HT-29 (cell line): ENCODE measurements at places on chromosomes 1 and 21. TPM values are rescaled to one million over a fixed set of nuclear protein-coding genes. Genes with fewer than 3 reads are reported as not detected.
A peak's percentile ranks its signal among the peaks of the same experiment; 100 is the strongest.

SVBP gene
- total RNA-seq: 17.1 and 19.7 TPM in 2 replicates

DNA sequence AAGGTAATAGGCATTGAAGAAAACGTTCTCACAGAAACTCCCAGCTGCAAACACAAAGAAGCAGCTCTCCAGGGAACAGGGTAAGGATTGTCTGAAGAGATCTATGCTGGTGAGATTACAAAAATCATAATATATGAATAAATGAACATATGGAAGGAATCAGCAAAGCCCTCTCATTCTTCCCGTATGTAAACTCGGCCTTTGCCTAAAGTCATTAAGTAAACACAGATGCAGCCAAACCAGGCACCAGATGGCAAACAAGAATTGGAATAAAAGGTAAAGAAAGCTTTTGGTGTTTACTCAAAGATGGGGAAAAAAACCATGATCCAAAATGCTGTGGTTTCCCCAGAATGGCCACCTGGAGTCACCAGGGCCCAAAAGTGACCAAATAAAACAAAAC lies 76.6 kb upstream of the HOOK1 start:
- DNase-seq: peak; percentile 34

TPM3 gene
- 308 and 315 TPM in 2 replicates for total RNA-seq

- no peak for DNase-seq
These were observed 3.0 kb upstream of the TUFT1 start for GRCh38 chr1:151537112-151537511.

DNA sequence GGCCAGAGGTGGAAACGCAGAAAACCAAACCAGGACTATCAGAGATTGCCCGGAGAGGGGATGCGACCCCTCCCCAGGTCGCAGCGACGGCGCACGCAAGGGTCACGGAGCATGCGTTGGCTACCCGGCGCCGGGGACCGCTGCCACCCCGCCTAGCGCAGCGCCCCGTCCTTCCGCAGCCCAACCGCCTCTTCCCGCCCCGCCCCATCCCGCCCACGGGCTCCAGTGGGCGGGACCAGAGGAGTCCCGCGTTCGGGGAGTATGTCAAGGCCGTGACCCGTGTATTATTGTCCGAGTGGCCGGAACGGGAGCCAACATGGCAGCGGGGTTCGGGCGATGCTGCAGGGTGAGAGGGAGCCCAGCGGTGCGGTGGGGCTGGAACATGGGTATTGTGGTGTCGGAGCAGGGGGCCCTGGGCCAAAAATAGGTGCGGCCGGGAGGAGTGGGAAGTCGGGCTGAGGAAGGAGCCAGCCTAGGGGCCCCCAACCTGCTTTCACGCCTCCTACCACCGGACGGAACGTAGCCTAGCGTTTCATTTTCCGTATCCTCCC lies at the start of gene ACADM:
TSS of gene ACADM (plus strand) at position 238 of the 551 bp plus-strand sequence. CDS start at position 317, 79 bp downstream.
- peak; percentile 89 for DNase-seq

DNA sequence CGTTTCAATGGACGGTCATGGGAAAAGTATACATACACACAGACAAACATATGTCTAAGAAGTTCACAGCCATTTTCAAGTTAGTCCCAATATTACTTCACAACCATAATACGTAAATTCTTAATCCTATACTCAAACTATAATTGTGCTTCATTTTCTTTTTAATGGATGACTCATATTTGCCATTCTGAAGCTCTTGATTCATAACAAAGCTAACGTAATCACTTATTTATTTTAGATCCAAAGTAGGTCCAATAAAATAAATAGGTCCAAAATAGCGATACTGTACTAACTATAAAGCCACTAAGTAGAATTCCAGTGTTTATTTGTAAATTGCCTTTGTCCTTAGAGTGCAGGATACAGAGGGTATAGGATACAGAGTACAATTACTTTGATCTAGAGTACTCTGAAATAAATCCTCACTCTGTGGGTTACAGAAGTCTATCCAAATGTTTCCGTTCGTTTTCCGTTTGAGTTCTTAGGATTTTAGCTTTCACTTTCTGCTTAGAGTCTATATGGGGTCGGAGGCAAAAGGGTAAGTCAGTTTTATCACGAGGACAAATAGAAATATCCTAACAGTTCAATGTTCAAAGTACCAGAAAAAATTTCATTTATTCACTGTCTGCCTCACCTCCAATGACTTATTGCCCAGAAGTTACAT lies 8.8 kb upstream of the C1orf115 start:
- no peak for DNase-seq

GRCh38 chr1:173128742-173129141 lies 78.0 kb upstream of the TNFSF18 start:
- no peak for DNase-seq
